ENCODE measurements at places on chromosomes 5 and 9.

GRCh38 chr5:146283344-146283761 lies 55.3 kb upstream of the POU4F3 start:
- no peak for DNase-seq

GRCh38 chr9:119003882-119004617 lies 365.2 kb downstream of the BRINP1 start:
- no peak for DNase-seq

- DNase-seq = no peak
Observed at GRCh38 chr5:86917117-86917579, 299.4 kb downstream of the COX7C start.

GRCh38 chr5:42499016-42499415 lies 75.8 kb downstream of the GHR start:
- DNase-seq = no peak

- DNase-seq = no peak
Observed at GRCh38 chr9:88179062-88179521, 40.8 kb upstream of the SPATA31C2 start.

All from activated naive CD4-positive, alpha-beta T cell (primary cell).